ENCODE measurements at places on chromosomes 3 and 15.

- no peak for DNase-seq
These were observed 32.6 kb upstream of the THUMPD3 start for GRCh38 chr3:9330166-9330703.

DNA sequence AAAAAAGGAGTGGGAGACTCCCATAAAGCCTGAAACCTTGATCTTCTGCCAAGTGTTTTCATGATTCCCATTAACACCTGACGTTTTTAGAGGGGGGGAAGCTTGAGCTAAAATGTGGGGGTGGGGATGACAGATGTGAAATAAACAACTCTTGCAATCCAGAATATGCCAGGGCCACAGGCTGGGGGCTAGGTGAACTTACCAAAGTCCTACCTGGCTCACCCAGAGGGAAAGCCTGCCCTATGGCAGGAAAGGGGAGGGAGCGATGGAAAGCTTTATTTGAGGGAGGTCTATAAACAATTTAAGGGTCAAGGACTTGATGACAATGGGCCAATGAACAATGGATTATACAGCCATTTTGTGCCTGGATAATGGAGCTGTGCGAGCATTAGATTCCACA, 108.3 kb downstream of the LRIG1 start:
- no peak for DNase-seq

GRCh38 chr15:72800833-72801481, 17.4 kb upstream of the ADPGK start:
- no peak for DNase-seq

- no peak for DNase-seq
These were observed 27.6 kb downstream of the GPR176 start for GRCh38 chr15:39892418-39892817.

GRCh38 chr15:39904115-39904514, 16.0 kb downstream of the GPR176 start:
- no peak for DNase-seq

- DNase-seq, result no peak
These were observed 279.2 kb upstream of the TMC3 start for GRCh38 chr15:81653259-81653658.

- DNase-seq, result no peak
These were observed 424.8 kb downstream of the LPP start for GRCh38 chr3:188578576-188579363.

DNA sequence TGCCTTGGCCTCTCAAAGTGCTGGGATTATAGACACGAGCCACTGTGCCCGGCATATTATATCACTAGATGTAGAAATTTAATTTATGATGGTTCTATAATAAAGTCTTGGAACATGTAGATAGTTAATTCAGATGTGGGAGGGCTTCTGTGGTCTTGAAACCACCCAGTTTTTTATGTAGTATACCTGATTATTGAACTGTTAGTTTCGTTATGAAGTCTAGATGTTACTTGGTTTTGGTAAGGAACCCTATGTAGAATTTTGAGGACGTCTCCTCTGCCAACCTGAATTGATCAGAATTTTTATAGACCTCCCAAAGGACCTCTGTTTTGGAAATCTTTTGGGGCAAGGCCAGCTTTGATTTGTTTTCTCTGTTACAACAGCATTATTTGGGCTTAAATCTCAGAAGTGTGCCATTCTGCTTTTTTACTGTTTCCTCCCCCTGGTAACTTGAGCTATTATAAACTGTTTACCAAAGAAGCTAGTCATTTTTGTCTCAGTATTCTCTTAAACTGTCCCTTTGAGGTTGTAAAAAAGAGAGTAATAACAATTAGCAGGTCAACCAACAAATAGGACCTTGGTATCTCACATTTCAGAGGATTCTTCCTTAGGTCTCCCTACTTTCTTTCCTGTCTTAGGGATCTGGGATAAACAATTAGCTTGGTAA, 20.8 kb downstream of the AKAP13 start:
- DNase-seq, result no peak

GRCh38 chr15:93213281-93213680, 124.3 kb upstream of the RGMA start:
- no peak for DNase-seq

DNA sequence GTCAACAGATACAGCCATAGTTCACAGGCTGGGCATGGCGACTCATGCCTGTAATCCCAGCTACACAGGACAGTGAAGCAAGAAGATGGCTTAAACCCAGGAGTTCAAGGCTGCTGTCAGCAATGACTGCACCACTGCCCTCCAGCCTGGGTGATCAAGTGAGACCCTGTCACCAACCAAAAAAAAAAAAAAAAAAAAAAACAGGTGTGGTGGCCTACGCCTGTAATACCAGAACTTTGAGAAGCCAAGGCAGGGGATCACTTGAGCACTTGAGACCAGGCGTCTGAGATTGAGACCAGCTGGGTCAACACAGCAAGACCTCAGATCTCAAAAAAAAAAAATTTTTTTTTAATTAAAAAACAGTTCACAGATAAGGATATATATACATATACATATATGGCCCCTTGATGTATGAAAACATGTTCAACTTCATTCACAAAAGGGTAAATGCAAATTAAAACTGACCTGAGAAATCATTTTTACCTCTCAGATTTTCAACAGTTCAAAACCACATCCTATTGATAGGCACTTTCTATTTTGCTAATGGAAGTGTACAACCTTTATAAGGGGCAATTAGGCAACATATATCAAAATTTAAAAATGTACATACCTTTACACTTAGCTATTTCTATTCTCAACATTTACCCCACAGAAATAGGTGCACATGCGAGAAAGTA, 51.1 kb downstream of the OSBPL10 start:
- no peak for DNase-seq

GRCh38 chr15:92082006-92082843, 228.7 kb downstream of the SLCO3A1 start:
- DNase-seq, result peak; percentile 58

- no peak for DNase-seq
These were observed 139.3 kb upstream of the PEX5L start for GRCh38 chr3:180176059-180176458.

GRCh38 chr3:169661361-169662131, 2.0 kb downstream of the MECOM start:
- no peak for DNase-seq

- no peak for DNase-seq
These were observed 232.6 kb downstream of the ABHD5 start for GRCh38 chr3:43923104-43923882.

DNA sequence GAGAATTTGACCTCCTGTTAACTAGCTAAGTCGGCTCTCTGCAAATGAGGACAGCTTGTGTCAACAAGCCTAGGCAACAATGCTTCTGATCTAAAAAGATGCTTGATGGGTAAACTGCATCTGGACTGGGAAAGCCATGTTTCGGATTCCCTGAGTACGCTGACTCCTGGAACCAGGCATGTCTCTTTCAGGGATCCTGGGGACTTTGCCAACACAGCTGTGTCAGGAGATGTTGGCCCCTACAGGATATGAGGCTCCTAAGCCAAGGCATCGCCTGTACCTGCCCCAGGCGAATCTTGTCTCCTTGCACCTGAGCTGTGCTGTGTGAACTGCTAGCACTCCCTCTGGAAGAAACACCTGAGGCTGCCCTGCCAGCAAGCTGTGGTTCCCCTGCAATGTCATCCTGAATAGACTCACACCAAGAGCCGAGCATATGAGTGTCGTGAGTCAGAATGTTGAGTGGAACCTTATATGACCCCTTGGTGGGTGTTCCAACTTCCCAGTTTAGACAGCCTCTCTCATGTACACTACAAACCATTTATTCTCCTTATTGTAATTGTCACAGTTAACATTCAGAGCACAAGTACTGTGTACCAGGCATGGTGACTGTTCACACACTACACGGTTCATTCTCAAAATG, 17.0 kb downstream of the EOGT start:
- peak; percentile 7 for DNase-seq

DNA sequence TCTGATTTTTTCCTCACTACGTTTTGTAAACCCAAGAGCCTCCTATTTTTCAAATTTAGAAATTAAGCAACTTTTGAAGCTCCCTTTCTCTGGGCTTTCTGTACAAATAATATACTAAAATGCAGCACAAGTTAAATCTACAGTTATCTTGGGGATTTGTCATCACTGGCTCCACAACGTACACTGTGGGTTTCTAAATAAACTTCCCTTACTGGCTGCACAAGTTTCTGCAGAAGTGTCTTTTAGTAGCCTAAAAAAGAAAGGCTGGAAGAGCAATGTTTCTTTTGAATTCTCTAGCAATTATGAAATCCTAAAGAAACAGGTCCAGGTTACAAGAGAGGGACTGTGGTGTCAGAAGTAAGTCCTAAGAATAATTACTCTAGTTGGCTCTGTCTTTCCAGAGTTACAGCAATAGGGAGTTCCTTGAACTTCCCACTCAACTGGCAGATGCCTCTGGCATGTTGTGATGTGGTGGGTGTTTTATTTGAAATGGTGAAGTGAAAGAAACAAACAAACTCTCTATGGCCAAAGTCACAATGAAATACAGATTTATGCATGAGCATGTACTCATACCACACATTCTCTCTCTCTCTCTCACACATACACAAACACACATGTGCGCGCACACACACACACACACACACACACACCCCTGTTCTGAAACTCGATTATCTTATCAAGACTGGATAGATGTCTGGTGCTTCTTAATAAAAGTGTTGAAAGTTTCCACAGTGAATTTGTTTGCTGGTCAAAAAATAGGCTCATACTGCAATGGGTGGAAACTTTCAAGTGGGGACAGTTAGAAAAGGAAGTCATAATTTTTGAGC, 198.2 kb downstream of the SSR3 start:
- no peak for DNase-seq

DNA sequence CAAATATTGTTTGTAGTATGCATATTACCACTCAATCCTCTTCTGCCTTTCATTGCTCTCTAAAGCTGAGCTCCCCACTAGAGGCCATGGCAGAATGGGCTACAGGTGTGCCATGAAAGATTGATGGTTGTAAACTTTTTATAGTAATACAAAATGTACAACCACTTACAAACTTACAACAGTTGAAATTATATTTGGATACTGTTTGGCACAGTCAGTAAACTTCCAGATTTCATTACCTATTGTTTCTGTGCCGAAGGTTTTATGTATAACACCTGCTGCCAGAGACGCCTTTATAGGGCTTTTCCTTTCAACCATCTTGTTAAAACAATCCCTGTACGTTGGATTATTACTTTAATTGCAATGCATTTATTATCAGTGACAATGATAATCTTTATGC, 7.0 kb downstream of the ROPN1 start:
- DNase-seq, result no peak

DNA sequence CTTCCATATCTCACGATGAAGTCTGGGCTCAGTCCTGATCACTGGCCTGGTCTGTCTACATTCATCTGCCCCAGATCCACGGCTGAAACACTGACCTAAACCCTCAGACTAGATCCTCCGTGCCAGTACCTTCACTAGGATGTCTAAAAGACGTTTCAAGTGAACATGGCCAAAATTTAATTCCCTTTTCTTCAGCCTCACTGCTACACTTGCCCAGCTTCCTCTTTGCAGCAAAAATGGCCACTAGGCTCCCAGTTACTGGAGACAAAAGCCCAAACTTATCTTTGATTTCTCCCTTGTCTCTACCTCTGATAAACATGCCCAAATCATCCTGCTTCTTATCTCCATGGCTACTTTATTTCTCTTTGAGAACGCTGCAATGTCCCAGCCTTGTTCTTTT, 1.7 kb downstream of the RASSF1 start:
- no peak for DNase-seq

- no peak for DNase-seq
These were observed 89.9 kb downstream of the ATP10A start for GRCh38 chr15:25773248-25773647.

DNA sequence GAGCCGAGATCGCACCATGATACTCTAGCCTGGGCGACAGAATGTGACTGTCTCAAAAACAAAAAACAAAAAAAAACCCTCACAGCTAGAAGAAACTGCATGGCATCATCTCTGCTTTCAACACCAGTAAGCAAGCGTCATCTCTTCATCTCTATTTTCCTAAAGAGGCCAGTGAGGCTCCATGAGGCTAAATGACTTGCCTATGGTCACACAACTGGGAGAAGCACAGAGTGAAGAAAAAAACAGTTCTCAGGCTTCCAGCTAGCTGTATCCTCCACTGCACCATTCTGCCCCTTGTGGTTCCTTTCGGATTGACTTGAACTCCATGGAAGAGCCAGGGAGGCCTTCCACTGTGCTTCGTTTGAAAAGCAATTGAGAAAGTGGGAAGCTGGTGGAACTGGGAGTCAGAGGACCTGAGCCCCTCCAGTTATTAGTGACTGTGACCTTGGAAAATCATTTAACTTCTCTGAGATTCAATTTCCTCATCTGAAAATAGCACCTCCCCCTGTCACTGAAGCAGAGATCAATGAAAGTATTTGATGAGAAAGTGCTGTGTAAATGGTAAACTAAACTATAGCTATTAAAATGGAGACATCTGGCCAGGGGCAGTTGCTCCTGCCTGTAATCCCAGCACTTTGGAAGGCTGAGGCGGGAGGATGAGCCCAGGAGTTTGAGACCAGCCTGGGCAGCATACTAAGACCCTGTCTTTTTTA, 32.1 kb upstream of the DENND4A start:
- peak; percentile 75 for DNase-seq

DNA sequence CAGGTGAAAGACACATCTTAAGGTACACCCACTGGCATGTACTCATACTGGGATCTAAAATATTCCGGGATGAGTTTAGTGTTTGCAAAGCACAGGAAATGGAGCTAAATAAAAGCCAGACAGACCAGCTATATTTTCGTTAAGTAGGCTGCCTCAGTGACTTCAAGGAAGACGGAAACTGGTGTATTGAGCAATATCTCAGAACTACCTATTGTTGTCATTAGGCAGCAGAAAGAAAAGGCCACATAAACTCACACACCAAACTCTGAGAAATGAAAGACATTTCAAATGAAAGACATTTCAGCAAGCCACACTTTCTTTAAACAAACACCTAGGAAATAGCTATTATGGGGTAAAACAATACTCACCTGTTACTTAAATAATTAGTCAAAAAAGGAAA, 761.7 kb upstream of the SEMA6D start:
- no peak for DNase-seq

GRCh38 chr3:183539811-183540210, 15.7 kb downstream of the KLHL6 start:
- no peak for DNase-seq

DNA sequence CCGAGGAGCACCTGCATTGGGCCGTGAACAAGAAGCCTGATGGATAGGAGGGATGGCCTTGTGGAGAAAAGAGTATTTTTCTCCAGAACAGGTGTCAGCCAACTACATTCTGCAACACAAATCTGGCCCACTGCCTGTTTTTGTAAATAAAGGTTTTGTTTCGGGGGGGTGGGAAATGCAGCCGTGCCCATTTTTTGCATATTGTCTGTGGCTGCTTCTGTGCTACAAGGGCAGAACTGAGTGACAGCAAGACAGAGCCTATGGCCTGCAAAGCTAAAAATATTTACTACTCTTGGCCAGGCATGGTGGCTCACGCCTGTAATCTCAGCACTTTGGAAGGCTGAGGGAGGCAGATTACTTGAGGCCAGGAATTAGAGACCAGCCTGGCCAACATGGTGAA, 95.9 kb upstream of the AKAP13 start:
- DNase-seq, result no peak

Data from K562 (cell line).